Stimulated activated CD4-positive, alpha-beta T cell treated with anti-CD3 and anti-CD28 coated beads, Interleukin-12 subunit alpha, Interleukin-12 subunit beta, amount 100 ng/mL, for 24 hours (primary cell): ENCODE measurements at places on chromosomes 13 and 19.

- no peak for DNase-seq
Observed at GRCh38 chr19:37964109-37964508, 57.1 kb downstream of the SIPA1L3 start.

DNA sequence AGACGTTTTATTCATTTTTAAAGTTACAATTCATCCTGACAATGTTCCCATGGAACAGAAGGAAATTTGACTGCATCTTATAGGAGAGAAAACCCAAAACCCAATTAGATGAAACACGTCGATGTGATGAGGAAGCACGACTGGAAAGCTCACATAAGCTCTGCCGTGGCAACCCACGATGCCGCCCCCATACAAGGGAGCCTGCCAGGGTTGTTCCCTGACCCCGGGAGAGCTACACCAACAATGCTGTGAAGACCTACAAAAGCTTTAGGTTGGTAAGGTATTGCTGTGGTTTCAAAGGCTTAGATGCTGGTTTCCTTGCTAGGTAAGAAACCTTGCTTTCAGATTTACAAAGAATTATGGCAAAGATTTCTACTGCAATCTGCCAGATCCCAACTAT lies 393.1 kb downstream of the KLF12 start:
- DNase-seq: no peak

DNA sequence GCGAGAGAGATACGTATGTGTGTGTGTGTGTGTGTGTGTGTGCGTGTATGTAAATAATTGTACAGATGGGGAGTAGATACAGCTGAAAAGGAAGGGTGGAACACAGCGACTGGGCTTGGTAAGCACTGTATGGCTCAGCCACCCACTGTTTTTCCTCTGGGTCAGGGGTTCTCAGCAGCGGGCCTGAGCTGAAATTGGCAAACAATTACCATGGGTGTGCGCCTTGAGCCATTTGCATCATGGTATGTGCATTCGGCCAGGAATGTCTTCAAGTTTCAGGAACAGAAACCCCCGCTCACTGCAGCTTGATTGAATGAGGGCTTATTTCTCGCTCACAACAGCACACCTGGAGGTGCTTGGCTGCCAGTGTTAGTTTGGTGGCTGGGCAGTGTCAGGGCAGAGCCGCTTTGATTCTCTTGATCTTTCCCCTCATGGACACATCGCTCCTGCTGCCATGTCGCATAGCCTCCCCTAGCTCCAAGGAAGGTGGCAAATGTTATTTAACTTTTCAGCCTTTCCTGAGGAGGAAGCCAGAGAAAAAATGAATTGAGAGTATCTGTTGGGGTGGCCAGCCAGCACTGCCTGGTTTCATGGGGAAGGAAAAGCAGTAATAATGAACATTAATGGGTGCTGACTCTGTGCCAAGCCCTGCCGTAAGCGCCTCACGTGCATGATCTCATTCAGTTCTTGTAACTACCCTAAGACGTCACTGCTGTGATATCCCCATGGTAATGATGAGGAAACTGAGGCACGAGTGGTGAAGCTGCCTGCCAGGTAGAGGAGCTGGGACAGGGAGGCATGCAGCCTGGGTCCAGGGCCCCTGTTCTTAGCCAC lies 126.9 kb downstream of the SIPA1L3 start:
- DNase-seq: no peak

DNA sequence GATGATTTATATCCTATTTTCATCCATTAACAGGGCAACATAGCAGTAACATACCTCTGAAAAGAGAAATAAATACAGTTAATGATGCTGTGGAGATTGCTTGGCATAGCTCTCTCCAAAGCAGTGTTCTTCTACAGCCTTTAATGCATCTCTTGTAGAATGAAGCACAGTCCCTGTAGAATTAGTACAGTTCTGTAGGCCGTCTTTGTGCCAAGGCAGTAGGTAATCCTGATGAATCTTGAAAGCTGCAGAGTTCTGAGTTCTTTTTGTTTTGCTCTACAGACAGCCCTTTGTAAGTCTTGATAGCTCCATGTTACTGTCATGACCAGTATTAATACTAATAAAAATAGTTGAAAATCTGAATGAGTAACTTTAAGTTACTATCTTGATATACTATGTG lies 184.2 kb downstream of the MAB21L1 start:
- DNase-seq: no peak

- DNase-seq: no peak
Observed at GRCh38 chr13:45289936-45290563, 50.9 kb downstream of the TPT1 start.

DNA sequence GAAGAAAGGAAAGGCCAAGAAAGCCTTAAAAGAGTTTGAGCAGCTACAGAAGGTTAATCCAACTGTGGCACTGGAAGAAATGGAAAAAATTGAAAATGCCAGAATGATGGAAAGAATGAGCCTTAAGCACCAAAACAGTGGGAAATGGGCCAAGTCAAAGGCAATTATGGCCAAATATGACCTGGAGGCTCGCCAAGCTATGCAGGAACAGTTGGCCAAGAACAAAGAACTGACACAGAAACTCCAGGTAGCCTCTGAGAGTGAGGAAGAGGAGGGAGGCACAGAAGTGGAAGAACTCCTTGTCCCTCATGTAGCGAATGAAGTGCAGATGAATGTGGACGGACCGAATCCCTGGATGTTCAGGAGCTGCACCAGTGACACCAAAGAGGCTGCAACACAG lies 5.1 kb downstream of the UTP14C start:
- DNase-seq: no peak

GRCh38 chr13:108322206-108322824 lies 52.8 kb downstream of the TNFSF13B start:
- no peak for DNase-seq

- DNase-seq: no peak
Observed at GRCh38 chr19:33309826-33310225, 7.5 kb upstream of the CEBPA start.

- no peak for DNase-seq
Observed at GRCh38 chr19:1856698-1857603, 6.4 kb downstream of the KLF16 start.

- no peak for DNase-seq
Observed at GRCh38 chr13:77946522-77946921, 27.9 kb upstream of the EDNRB start.
